ENCODE measurements at places on chromosomes 5 and 9.

- no peaks in the 10 kb centered on the region for H3K36me3 ChIP-seq
- no peaks in the 10 kb centered on the region for H3K27me3 ChIP-seq
- no peak overlapping the region for H3K27ac ChIP-seq
- H3K4me1 ChIP-seq = no peaks in the 10 kb centered on the region
- DNase-seq = no peak
Measured at GRCh38 chr5:110177729-110178128, 488.0 kb downstream of the MAN2A1 start.

- H3K27ac ChIP-seq = no peak overlapping the region
- no peaks in the 10 kb centered on the region for H3K4me1 ChIP-seq
- H3K27me3 ChIP-seq = no peaks in the 10 kb centered on the region
- no peak overlapping the region for H3K4me3 ChIP-seq
Measured at GRCh38 chr5:159759791-159760290, 156.4 kb upstream of the ADRA1B start.

- no peak for DNase-seq
- H3K36me3 ChIP-seq = no peaks in the 10 kb centered on the region
- H3K4me3 ChIP-seq = no peak overlapping the region
- no peak overlapping the region for H3K27ac ChIP-seq
Measured at GRCh38 chr5:52684051-52684450, 103.7 kb upstream of the ITGA1 start.

DNA sequence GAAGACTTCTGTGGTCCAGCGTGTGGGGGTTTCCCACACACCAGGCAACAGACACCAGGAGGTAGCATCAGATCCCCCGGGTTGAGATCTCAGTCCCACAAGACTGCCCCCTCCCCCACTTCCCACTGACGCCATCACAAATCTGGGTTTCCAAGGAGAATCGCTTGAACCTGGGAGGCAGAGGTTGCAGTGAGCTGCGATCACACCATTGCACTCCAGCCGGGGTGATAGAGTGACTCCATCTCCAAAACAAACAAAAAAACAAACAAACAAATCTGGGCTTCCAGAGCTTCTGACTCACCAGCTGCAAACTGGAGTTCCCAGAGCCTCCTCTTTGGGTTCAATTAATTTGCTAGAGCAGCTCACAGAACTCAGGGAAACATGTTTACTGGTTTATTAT, 4.7 kb upstream of the GBGT1 start:
- no peak for DNase-seq
- H3K4me1 ChIP-seq = no peaks in the 10 kb centered on the region
- H3K27ac ChIP-seq = no peak overlapping the region
- no peaks in the 10 kb centered on the region for H3K36me3 ChIP-seq

DNA sequence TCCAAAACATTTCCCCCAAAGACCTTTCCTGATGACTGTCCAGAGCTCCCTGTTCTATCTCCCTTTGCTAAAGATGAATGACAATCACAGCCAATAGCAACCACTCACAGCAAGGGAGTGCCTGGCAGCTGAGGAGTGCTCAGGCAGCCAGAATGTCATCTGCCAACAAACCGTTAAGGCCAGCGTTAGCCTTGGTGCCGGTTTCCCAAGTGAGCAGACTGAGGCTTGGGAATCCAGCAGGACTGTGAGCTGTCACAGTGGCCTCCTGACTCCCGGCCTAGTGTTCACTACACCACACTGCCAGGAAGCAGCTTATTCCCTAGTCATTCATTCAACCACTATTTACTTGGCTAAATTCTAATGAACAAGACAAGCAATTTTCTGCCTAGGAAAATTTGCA, 24.7 kb downstream of the STK10 start:
- no peaks in the 10 kb centered on the region for H3K36me3 ChIP-seq
- H3K27ac ChIP-seq = no peak overlapping the region
- H3K27me3 ChIP-seq = no peaks in the 10 kb centered on the region
- no peaks in the 10 kb centered on the region for H3K4me1 ChIP-seq
- DNase-seq = no peak
- no peak overlapping the region for H3K4me3 ChIP-seq

DNA sequence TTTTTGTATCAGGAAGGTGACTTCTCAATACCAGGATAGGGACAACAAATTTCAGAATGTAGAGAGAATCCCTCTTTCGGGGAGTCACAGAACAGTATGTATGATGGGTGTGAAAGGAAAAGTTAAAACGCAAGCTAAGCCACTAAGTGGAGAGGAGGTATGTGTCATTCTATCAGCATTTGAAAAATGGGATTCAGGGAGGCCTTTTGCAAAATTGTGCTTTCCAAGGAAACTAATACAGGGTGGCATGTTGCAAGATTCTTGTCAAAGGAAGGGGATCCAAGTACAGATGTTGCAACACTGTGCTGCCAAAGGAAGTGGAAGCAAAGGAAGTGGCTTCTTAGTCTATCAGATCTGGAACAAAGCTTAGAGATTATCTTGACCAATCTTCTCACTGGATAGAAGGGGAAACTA, 12.6 kb upstream of the TNIP1 start:
- H3K36me3 ChIP-seq = no peaks in the 10 kb centered on the region
- no peak overlapping the region for H3K27ac ChIP-seq
- H3K27me3 ChIP-seq = no peaks in the 10 kb centered on the region
- H3K4me1 ChIP-seq = peaks cover 2% of the 10 kb centered on the region

DNA sequence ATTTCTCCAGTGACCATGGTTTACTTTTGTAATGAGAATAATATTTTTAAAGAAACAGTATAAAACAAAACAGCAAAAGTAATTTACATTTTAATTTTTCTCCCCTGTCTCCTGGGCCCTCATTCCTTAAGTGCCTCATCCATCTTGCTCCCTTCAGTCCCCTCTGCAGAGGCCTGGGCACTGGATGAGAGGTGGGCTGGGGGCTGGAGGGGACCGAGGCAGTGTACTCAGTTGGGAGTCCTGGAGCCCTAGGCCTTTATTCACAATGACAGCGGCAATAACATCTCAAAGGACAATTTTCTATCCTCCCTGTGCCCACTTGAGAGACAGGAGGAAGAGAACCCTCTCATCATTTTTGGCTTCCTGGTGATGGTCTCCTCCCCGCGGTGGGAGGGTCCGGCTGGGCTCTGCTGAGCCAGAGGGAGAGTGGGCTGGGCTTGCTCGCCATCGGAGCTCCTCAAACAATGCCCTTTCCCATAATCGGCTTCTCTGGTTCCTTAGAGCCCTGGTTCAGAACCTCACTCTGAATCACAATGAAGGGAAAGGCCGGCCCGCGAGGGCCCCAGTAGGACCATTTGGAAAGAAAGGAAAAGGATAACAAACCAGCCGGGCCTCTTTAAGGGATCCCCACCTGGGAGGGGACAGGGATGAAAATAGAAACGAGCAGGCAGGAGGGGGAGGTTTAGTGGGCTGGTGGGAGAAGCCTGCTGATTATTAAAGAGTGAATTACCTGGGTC, 9.7 kb upstream of the SMIM32 start:
- peaks cover 56% of the 10 kb centered on the region for H3K27me3 ChIP-seq
- H3K4me3 ChIP-seq = peak overlapping the region; percentile 24
- H3K27ac ChIP-seq = no peak overlapping the region
- DNase-seq = peak; percentile 91
- H3K4me1 ChIP-seq = 0 out of 2 replicates have a peak, but pooled peaks cover 4% of the 10 kb centered on the region

DNA sequence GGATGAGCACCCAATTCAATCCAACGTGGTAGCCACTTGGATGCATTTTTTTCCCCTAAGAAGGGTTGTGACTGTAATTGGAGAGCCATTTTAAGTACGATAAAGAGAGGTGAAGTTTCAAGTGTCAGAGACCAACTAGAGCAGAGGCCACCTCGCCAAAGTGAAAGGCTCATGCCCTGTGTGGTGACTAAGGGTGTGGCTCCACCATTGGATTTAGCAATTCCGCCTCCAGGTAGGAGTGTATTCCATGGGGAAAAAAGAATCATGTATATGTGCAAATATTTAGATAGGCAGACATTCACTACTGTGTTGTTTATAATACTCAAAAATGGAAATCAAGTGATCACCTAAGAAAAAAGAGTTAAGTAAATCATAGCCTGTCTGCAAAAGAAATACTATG, 53.1 kb upstream of the S1PR3 start:
- peaks cover 2% of the 10 kb centered on the region for H3K36me3 ChIP-seq
- no peaks in the 10 kb centered on the region for H3K27me3 ChIP-seq
- DNase-seq = no peak
- H3K27ac ChIP-seq = no peak overlapping the region
- no peaks in the 10 kb centered on the region for H3K4me1 ChIP-seq

GRCh38 chr5:172659909-172660628, 19.0 kb downstream of the NEURL1B start:
- H3K36me3 ChIP-seq = peaks cover 9% of the 10 kb centered on the region
- no peaks in the 10 kb centered on the region for H3K27me3 ChIP-seq
- no peaks in the 10 kb centered on the region for H3K4me1 ChIP-seq
- DNase-seq = peak; percentile 64

GRCh38 chr9:18866121-18866831, 166.7 kb downstream of the SAXO1 start:
- no peak overlapping the region for H3K4me3 ChIP-seq
- H3K4me1 ChIP-seq = peaks cover 4% of the 10 kb centered on the region
- DNase-seq = no peak
- H3K36me3 ChIP-seq = no peaks in the 10 kb centered on the region

DNA sequence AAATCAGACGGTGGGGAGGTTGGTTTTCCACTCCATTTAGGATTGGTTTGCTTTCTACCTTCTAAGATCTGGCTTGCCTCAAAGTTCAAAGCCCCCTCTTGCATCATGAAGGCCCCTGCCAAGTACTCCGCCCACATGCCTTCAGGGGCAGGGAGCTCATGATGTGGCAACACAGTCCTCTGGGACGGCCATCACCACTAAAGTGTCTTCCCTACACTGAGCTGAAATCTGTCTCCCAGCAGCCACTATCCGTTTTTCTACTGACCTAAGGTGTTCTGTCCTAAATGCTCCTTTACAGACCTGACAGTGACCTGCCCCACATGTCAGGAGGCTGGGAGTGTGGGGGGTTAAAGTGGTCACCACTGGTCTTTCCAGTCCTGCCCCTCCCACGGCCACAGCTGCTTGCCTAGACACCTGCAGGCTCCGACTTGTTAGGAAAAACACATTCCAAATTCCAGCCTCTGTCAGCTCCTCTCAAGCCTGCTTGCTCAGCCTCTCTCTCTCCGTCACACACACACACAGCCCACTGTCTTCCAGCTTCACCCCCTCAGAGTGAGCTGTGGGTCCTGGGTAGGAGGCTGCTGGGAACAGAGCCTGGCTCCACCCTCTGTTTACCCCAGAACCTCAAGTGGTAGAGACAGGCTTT, 44.9 kb downstream of the SHB start:
- peak; percentile 43 for DNase-seq
- no peaks in the 10 kb centered on the region for H3K27me3 ChIP-seq
- H3K4me3 ChIP-seq = no peak overlapping the region
- H3K4me1 ChIP-seq = peaks cover 25% of the 10 kb centered on the region

- H3K27ac ChIP-seq = no peak overlapping the region
- H3K27me3 ChIP-seq = no peaks in the 10 kb centered on the region
Measured at GRCh38 chr5:127040796-127041520, 10.6 kb upstream of the MARCHF3 start.

- H3K27me3 ChIP-seq = no peaks in the 10 kb centered on the region
- peak overlapping the region; percentile 89 for H3K4me3 ChIP-seq
Measured at GRCh38 chr9:22446950-22447617, 460 bp downstream of the DMRTA1 start.

Data from H9 (cell line).